ENCODE measurements at places on chromosomes 3 and 15. TPM values are rescaled to one million over a fixed set of nuclear protein-coding genes. Genes with fewer than 3 reads are reported as not detected.

The NGRN gene
- total RNA-seq = 87.6 TPM

The FBXL22 gene
- total RNA-seq = 1.4 TPM

The RLBP1 gene
- total RNA-seq = not detected

The CCR2 gene
- not detected for total RNA-seq

The NEO1 gene
- total RNA-seq = 45.1 TPM

The ABTB1 gene
- total RNA-seq = 7.1 TPM

The GOLGA8J gene
- not detected for total RNA-seq

The LACTB gene
- 23.2 TPM for total RNA-seq

The PSMD2 gene
- total RNA-seq = 391 TPM

The FOXB1 gene
- total RNA-seq = not detected

The TF gene
- 0.28 TPM for total RNA-seq

The ZNF860 gene
- 0.28 TPM for total RNA-seq

The CHRNA5 gene
- 0.14 TPM for total RNA-seq

The DNAH12 gene
- total RNA-seq = under 0.01 TPM

The ST8SIA2 gene
- not detected for total RNA-seq

The IQCF5 gene
- not detected for total RNA-seq

The NR1D2 gene
- total RNA-seq = 27.4 TPM

The CHRNA3 gene
- not detected for total RNA-seq

The NT5DC2 gene
- 30.9 TPM for total RNA-seq

The TRPM1 gene
- not detected for total RNA-seq

The ADGRG7 gene
- total RNA-seq = not detected

The C3orf20 gene
- 0.09 TPM for total RNA-seq

All from smooth muscle cell of bladder (primary cell).